Stimulated activated CD4-positive, alpha-beta T cell treated with anti-CD3 and anti-CD28 coated beads, TNF-alpha, amount 100 ng/mL, for 4 hours (primary cell): ENCODE measurements at places on chromosomes 16 and 17.

GRCh38 chr16:85749771-85750145 is 1.1 kb downstream of the C16orf74 start:
- no peak for DNase-seq

DNA sequence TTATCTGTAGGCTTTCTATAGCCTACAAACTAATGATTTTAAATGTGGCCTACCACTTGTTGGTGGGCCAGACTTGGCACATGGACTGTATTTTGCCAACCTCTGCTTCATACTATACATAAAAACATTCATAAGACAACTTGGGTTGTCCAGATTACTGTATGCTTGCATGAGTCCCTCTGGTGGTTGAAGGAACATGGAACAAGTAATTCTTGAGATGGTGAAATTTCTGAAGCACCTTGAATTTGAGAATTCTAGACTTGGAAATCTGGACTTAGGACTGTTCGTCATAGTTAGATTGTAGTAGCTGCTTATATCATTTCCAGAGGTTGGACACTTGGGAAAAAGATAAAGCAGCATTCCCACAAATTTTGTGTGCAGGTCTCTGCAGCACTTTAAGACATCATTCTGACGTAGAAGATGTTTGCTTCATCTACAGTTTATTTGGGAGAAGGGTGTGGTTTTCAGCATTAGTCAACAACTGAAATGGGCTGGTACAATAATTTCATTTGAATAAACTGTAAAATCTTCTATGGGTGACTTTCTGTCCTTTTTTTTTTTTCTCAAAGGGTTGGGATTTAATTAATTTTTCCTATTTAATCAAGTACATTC is 31.2 kb downstream of the NFATC3 start:
- no peak for DNase-seq

- no peak for DNase-seq
Measured at GRCh38 chr17:28698253-28698941, 13.3 kb downstream of the PROCA1 start.

GRCh38 chr16:50767197-50767596 is 25.3 kb downstream of the CYLD start:
- no peak for DNase-seq
